ENCODE measurements at places on chromosomes 1 and 21. TPM values are rescaled to one million over a fixed set of nuclear protein-coding genes. Genes with fewer than 3 reads are reported as not detected.

Gene AGPAT3
- 55.2 TPM for total RNA-seq

DNA sequence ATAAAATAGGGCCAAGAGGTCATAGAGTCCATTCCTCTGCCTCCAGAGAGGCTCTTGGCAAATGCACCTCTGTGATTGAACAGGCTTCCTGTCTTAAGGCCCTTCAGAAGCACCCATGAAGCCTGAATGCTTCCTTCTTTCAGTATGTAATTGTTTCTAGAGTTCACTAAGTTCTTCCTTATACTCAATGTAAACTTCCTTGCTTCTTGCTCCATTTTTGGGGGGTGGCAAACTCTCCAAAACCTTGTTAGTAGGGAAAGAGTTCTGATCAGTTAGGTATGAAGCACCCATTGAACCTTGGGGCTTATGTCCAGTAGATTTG, 102.3 kb upstream of the LPGAT1 start:
- no peak overlapping the region for H3K27ac ChIP-seq
- H3K4me1 ChIP-seq = peaks cover 28% of the 10 kb centered on the region
- no peak for DNase-seq
- no peaks in the 10 kb centered on the region for H3K27me3 ChIP-seq

- H3K36me3 ChIP-seq = peaks cover 2% of the 10 kb centered on the region
- H3K27me3 ChIP-seq = no peaks in the 10 kb centered on the region
- peaks cover 29% of the 10 kb centered on the region for H3K4me1 ChIP-seq
- DNase-seq = no peak
Measured at GRCh38 chr1:193404236-193404635, 217.8 kb upstream of the B3GALT2 start.

- peaks cover 6% of the 10 kb centered on the region for H3K27me3 ChIP-seq
- H3K36me3 ChIP-seq = no peaks in the 10 kb centered on the region
- H3K27ac ChIP-seq = peak overlapping the region; percentile 31
- H3K4me1 ChIP-seq = peaks cover 35% of the 10 kb centered on the region
- no peak overlapping the region for H3K4me3 ChIP-seq
- no peak for DNase-seq
Measured at GRCh38 chr1:107525961-107526360, 385.1 kb downstream of the NTNG1 start.

GRCh38 chr1:119632841-119633240, 15.2 kb downstream of the ZNF697 start:
- H3K27me3 ChIP-seq = no peaks in the 10 kb centered on the region
- no peak overlapping the region for H3K4me3 ChIP-seq
- H3K27ac ChIP-seq = no peak overlapping the region
- H3K36me3 ChIP-seq = peaks cover 4% of the 10 kb centered on the region

GRCh38 chr1:209412036-209412435, 171.5 kb upstream of the CAMK1G start:
- H3K4me1 ChIP-seq = no peaks in the 10 kb centered on the region
- peaks cover 11% of the 10 kb centered on the region for H3K27me3 ChIP-seq
- H3K4me3 ChIP-seq = no peak overlapping the region
- no peak for DNase-seq
- no peaks in the 10 kb centered on the region for H3K36me3 ChIP-seq
- no peak overlapping the region for H3K27ac ChIP-seq

- H3K4me3 ChIP-seq = no peak overlapping the region
- no peaks in the 10 kb centered on the region for H3K27me3 ChIP-seq
- no peak overlapping the region for H3K27ac ChIP-seq
- no peaks in the 10 kb centered on the region for H3K36me3 ChIP-seq
- no peaks in the 10 kb centered on the region for H3K4me1 ChIP-seq
- no peak for DNase-seq
Measured at GRCh38 chr1:182955596-182956588, 2.9 kb upstream of the SHCBP1L start.

GRCh38 chr1:243623841-243624240, 226.2 kb downstream of the AKT3 start:
- no peak overlapping the region for H3K4me3 ChIP-seq
- H3K4me1 ChIP-seq = no peaks in the 10 kb centered on the region
- H3K27ac ChIP-seq = no peak overlapping the region

Gene SLC35E2B
- total RNA-seq = 118 TPM

DNA sequence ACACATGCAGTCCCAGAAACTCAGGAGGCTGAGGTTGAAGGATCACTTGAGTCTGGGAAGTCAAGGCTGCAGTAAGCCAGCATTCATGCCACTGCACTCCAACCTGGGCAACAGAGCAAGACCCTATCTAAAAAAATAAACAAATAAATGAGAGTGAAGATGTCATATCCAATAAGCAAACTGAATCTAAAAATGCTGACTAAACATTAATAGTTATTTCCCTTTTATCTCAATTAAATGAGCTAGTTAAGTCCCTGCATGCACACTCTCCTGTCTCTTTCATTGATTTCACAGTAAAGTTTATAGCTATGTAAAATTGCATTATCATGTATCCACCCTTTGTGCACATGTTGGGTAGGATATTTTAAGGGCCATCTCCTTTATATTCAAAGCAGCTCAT, 81.1 kb upstream of the L1TD1 start:
- no peaks in the 10 kb centered on the region for H3K4me1 ChIP-seq
- H3K27me3 ChIP-seq = no peaks in the 10 kb centered on the region
- no peak overlapping the region for H3K27ac ChIP-seq
- H3K36me3 ChIP-seq = peaks cover 24% of the 10 kb centered on the region

DNA sequence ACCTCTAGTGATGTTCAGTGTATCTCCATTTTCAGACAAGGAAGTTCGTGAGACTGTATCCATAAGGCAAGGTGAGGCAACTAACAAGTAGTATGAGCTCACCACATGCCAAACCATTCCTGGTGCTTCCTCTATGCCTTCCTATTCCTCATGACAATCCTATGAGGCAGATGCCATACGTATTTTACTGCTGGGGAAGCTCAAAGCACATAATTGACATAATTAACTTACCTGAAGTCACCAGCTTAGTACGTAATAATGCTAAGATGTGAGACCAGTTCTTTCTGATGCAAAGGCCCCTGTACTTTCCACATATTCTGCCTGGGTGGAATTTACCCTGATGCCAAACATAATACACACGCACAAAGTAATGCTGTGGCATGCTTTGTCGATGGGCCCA, 83.6 kb upstream of the NFIA start:
- H3K36me3 ChIP-seq = no peaks in the 10 kb centered on the region
- H3K27me3 ChIP-seq = peaks cover 17% of the 10 kb centered on the region
- H3K27ac ChIP-seq = no peak overlapping the region
- no peaks in the 10 kb centered on the region for H3K4me1 ChIP-seq

Gene GPA33
- not detected for total RNA-seq

DNA sequence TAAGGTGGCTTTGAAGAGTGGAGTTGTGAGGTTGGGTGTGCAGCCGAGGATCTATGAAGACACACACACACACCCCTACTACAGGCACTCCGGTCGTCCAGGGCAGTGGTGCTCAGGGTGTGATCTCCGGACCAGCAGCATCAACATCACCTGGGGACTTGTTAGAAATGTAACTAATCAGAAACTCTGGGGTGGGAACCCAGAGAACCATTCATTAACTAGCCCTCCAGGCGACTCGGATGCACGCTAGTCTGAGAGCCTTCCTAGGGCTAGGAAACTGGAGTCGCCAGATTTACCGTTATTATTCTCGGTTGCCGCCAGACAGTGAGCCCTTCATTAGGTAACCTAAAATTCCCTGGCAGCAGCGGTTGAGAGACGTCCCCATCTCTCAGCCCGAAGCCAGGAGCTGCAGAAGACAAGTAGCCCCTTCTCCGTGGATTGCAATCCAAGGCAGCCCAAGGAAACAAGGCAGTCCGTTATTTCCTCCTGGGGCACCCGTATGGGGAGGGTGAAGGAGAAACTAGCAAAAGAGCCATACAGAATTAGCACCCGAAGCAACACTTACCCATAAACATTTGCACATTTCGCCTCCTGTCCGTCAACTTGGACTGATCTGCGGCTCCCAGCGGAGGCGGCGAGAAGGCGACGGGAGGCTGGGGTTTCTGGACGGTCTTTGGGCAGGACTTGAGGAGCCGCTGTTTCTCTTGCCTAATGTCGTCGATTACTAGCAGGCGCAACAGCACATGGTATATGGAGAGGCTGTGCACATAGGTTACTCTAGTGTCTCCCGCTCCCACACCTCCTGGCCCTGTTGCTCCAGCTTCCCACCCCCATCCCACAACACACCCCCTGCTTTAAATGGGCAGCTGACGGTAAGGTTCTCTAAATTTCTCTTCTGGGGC, 2.9 kb upstream of the CCN1 start:
- H3K4me3 ChIP-seq = peak overlapping the region; percentile 76
- peaks cover 8% of the 10 kb centered on the region for H3K36me3 ChIP-seq
- peaks cover 63% of the 10 kb centered on the region for H3K27me3 ChIP-seq
- peak overlapping the region; percentile 67 for H3K27ac ChIP-seq
- DNase-seq = no peak
- peaks cover 32% of the 10 kb centered on the region for H3K4me1 ChIP-seq

DNA sequence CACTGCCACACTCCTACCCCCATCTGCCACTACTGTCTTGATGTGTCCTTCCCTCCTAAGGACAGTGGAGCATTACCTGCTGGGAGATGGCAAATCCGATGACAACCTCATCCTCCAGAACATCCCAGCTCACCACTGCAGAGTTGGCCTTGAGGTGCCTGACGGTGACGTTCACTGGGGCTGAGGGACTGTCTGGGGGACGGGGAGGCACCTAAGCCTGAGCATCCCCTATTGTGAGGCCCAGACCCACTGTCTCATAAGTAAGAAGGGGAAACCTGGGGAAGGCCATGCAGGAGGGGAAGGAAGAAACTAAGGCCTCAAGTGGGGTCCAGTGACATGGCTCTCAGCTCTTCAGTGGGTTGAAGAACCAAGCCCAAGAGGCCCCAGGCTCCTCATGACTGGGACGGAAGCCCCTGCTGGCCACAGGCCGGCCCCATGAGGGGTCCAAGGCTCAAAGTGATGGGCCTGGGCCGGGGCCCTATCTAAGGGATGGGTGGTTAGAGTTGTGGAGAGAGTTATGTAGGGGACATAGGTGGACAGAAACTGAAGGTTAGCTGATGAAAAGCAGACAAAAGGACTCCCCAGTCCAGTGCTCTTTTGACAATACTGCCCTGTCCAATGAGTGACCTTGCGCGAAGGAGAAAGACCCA, 1.8 kb downstream of the FNDC5 start:
- H3K4me1 ChIP-seq = peaks cover 12% of the 10 kb centered on the region
- DNase-seq = no peak
- H3K27me3 ChIP-seq = peaks cover 43% of the 10 kb centered on the region
- peak overlapping the region; percentile 74 for H3K4me3 ChIP-seq

Gene HYI
- total RNA-seq = 58.7 TPM

GRCh38 chr1:39524591-39525365, 33.3 kb downstream of the BMP8A start:
- H3K36me3 ChIP-seq = peaks cover 3% of the 10 kb centered on the region
- no peaks in the 10 kb centered on the region for H3K27me3 ChIP-seq
- H3K4me3 ChIP-seq = no peak overlapping the region
- no peak for DNase-seq
- no peaks in the 10 kb centered on the region for H3K4me1 ChIP-seq
- no peak overlapping the region for H3K27ac ChIP-seq

DNA sequence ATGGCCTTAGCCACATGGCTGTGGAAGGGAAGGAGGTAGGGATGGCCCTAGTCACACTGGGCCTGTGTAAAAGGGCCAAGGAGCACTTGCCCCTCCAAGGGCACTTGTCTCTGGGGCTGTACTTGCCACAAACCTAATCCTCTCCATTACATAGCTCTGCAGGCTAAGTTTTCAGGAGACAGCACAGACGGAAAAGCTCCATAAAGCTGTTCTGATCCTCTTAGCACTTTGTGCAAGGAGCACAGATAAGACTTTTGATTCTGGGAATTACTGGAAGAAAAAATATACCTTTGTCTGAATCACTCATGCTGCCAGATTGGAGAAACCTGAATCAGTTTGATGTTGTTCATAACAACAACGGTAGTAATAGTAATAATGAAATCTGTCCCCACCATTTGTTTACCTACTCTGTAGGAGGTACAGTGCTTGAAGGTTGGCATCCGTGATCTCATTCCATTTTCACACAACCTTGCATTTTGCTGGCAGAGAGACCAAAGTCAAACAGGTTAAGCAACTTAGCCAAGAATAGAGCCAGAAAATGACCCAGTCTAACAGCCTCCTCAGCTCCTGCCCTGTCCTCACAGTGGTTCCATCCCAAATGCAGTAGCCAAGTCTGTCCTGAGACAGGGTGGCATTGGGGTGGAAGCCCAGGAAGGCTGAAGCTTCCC, 207.1 kb downstream of the ROR1 start:
- peaks cover 21% of the 10 kb centered on the region for H3K4me1 ChIP-seq
- no peak overlapping the region for H3K27ac ChIP-seq
- no peaks in the 10 kb centered on the region for H3K27me3 ChIP-seq
- no peak for DNase-seq

DNA sequence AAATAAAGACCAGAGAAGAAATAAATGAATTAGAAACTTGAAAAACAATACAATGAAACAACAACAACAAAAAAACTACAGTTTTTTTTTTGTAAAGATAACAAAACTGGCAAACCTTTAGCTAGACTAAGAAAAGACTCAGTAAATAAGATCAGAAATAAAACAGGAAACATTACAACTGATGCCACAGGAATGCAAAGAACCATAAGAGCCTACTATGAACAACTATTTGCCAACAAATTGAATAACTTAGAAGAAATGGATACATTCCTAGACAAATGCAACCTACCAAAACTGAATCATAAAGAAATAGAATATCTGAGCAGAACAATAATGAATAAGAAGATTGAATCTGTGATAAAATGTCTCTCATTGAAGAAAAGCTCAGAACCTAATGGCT, 742.0 kb downstream of the ADGRL2 start:
- peaks cover 2% of the 10 kb centered on the region for H3K36me3 ChIP-seq
- no peak for DNase-seq
- no peak overlapping the region for H3K27ac ChIP-seq
- H3K27me3 ChIP-seq = no peaks in the 10 kb centered on the region

Gene ACBD6
- total RNA-seq = 60.8 TPM

Gene C1orf141
- total RNA-seq = not detected

DNA sequence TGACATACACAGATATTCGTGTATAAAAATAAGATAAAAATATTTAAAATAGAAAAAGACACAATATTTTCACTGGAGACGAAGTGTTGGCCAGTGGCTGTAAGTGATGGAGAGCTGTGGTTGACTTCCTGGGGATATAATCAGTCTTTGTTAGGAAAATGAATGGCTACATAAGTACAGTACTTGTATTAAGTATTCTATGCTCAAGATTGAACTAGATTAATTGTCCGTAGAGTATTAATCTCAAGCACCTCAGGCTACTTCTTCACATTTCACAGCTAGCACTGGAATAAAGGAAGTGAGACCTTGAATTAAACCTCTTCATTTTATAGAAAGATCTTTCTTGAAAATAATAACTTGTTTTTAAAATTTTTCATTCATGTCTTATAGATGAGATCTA, 39.0 kb upstream of the RGS5 start:
- peaks cover 4% of the 10 kb centered on the region for H3K4me1 ChIP-seq
- H3K4me3 ChIP-seq = no peak overlapping the region
- DNase-seq = no peak
- no peaks in the 10 kb centered on the region for H3K27me3 ChIP-seq

GRCh38 chr1:231057410-231057809, 17.4 kb upstream of the FAM89A start:
- peaks cover 6% of the 10 kb centered on the region for H3K27me3 ChIP-seq
- H3K36me3 ChIP-seq = no peaks in the 10 kb centered on the region
- peaks cover 10% of the 10 kb centered on the region for H3K4me1 ChIP-seq
- no peak for DNase-seq

Gene PLEKHA6
- total RNA-seq = 71.5 TPM

GRCh38 chr1:205456383-205456867, 580 bp upstream of the BLACAT1 start:
- H3K27ac ChIP-seq = peak overlapping the region; percentile 95
- peak; percentile 32 for DNase-seq
- H3K4me3 ChIP-seq = peak overlapping the region; percentile 86
- H3K36me3 ChIP-seq = no peaks in the 10 kb centered on the region
- peaks cover 14% of the 10 kb centered on the region for H3K4me1 ChIP-seq

Measured in progenitor cell of endocrine pancreas (in vitro differentiated cells).